ENCODE measurements at places on chromosomes 2 and 18.

DNA sequence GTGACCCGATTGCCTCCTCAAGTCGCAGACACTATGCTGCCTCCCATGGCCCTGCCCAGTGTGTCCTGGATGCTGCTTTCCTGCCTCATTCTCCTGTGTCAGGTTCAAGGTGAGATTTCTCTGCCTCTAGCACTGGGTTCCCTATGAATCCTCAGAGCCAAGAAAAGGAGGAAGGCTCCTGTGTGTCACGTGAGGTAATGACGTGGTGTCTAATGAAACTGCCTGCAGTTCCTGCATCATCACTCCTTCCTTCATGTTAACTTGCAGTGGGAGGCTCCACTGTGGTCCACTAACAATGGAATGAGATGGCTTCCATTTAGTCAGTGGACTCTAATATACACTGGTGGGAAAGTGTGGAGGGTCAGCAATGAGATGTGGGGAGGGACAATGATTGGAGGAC, 559 bp downstream of the REG3G start:
- DNase-seq = no peak

- peak; percentile 55 for DNase-seq
These were observed at the start of gene QPCT for GRCh38 chr2:37344453-37345361. Gene QPCT, plus strand, starts transcription at chr2:37344630. Its CDS starts 102 bp downstream, at chr2:37344732.

GRCh38 chr18:48417985-48418384, 8.8 kb upstream of the ZBTB7C start:
- no peak for DNase-seq

GRCh38 chr18:70005580-70005979, 57.9 kb upstream of the CD226 start:
- DNase-seq = no peak

DNA sequence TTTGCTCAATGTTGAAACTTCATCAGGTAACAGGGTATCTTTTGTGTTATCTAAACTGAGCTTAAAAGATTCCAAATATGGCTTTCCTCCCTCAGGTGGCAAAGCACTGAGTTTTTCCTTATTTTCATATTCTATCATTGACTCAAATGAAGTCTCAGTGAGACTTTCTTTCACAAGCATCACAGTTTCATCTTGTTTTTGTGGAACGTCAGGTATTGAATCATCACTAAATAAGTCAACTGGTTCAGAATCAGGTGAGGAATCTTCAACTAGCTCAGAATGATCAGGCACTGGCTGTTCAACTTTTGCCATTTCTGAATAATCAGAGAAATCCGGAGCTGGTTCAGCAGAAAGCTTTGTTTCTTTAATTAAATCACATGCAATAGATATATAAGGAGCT, 24.6 kb downstream of the RTN4 start:
- DNase-seq = no peak

GRCh38 chr2:165472922-165473321, 3.4 kb downstream of the CSRNP3 start:
- no peak for DNase-seq
